ENCODE measurements at places on chromosomes 7 and 10.

- DNase-seq = no peak
Measured at GRCh38 chr10:50044941-50045664, 22.7 kb upstream of the WASHC2A start.

- peak; percentile 20 for DNase-seq
Measured at GRCh38 chr7:117873310-117874190, at the start of gene CTTNBP2. Gene CTTNBP2 (minus strand): TSS chr7:117873441. CDS start chr7:117873415, 26 bp downstream.

- DNase-seq = no peak
Measured at GRCh38 chr10:58486821-58487220, 25.9 kb upstream of the BICC1 start.

- DNase-seq = no peak
Measured at GRCh38 chr7:7799138-7799537, 80.7 kb upstream of the RPA3 start.

- no peak for DNase-seq
Measured at GRCh38 chr7:24587853-24588252, 14.6 kb downstream of the PALS2 start.

DNA sequence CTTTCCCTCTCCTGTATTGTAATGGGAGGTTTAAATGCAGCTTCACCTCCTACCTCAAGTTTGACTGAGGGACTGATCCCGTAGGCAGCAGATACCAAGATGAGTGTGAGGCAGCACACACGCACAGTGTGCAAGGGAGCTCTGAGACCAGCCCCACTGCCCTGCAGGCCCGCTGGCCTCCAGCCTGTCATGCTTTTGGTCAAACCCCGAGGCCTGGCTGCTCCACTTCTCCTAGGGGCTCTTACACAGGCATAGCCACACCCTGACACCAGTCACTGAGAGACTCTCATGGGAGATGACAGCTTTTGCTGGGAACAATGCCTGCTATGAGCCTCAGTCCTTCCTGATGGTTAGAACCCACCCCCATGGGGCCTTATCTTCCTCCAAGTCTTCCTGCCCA lies 27.6 kb downstream of the DRGX start:
- no peak for DNase-seq

DNA sequence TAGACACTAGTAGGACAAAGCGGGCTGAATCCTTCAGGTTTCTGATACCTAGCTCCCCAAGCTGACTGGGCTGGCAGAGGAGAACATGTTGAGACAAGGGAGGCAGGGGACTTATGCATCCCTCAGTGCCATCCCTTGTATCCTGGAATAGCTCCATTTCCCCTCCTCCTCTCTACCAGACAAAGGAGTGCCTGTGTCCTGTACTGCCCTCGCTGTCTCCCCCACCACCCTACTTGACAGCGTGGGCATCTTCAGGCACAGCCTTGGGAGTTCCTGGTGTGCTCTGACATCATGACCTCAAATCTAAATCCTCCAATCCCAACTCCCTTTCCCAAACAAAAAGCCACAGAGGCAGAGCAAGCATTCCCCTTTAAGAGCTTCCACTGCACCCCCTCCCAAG lies 9.0 kb downstream of the SFXN3 start:
- DNase-seq = no peak

- DNase-seq = no peak
Measured at GRCh38 chr7:79329464-79329863, 124.0 kb downstream of the MAGI2 start.

DNA sequence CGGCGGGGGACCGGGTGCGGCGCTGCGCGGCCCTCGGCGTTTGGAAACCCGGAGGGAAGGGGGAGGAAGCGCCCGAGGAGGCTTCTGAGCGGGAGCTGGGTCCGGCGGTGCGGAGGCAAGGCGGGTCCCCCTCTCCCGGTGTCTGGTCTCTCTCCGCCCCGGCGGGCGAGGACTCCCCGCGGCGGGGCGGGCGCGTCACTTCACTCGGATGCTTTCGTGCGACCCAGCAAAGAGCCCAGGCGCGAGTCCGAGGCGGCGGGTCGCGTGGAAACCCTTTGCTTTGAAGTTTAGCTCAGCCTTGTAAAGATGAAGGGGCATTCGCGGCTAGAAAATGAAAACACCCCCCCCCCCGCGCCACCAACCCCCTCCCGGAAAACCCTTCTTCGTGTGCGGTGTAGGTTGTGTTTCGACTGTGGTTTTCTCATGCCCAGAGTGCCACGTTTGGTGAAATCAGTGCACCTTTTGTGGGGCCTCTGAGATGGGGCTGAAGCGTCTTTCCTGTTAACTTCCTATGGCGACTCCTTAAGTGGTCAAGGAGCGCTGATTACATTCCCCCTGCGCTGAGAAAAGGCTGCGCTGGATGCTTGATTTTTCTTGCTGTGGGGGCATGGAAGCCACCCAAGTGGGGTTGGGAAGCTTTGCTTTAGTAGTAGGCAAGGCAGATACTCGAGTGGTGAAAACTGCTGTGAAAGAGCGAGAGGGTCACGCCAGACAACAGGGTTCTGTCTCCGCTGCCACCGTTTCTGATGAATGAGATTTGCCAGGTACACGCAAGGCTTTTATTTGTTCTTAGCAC lies 876 bp downstream of the GNAI1 start:
- DNase-seq = no peak

- DNase-seq = no peak
Measured at GRCh38 chr10:48241332-48241731, 33.2 kb downstream of the FRMPD2 start.

DNA sequence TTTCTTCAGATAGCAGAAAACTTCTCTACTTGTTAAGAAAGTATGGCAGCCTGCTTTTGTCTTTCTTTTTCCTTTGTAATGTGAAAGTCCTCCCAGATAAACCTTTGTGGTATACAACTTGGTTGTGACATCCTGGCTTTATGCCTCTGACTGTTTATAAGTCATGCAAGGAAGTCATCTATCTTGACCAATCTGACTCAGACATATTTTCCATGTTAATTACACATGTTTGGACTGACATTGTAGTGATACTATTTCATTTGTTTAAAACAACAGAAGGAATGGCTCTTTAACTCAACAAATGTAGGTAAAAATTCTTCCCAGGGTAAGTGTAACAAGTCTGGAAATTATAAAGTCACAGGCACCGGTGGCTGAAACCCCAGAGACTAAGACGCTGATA lies 341.6 kb upstream of the MEOX2 start:
- DNase-seq = peak; percentile 84

- DNase-seq = no peak
Measured at GRCh38 chr10:63553473-63553872, 32.3 kb downstream of the REEP3 start.

GRCh38 chr7:4468320-4469102 lies 213.6 kb upstream of the FOXK1 start:
- no peak for DNase-seq

GRCh38 chr10:89032141-89032891 lies 41.7 kb downstream of the FAS start:
- DNase-seq = peak; percentile 51

DNA sequence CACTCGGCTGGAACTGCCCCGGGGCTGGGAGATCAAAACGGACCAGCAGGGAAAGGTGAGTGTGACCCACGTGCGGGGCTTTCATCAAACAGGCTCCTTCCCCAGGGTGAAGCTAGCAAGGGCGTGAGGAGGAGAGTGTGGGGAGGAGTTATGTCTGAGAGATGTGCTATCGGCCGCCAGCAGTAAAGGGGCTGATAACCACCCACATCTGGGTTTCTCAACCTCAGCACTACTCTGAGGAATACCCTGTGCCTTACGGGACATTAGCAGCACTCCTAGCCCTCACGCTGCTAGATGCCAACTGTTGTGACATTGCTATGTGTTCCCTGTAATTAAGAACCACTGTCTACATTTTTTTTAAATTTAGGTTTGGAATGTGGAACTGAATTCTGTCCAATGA lies 113.9 kb upstream of the STK17A start:
- no peak for DNase-seq

GRCh38 chr10:112367516-112367915 lies 6.4 kb upstream of the ACSL5 start:
- no peak for DNase-seq

DNA sequence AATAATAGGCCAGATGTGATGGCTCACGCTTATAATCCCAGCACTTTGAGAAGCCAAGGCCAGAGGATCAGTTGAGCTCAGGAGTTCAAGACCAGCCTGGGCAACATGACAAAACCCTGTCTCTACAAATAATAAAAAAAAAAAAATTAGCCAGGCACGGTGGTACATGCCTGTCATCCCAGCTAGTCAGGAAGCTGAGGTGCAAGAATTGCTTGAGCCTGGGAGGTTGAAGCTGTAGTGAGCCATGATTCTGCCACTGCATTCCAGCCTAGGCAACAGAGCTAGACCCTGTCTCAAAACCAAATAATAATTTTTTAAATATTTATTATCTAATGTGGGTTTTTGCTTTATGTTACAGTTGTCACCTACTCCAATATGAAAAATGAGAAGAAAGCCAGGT lies 178.9 kb downstream of the ADK start:
- DNase-seq = no peak

DNA sequence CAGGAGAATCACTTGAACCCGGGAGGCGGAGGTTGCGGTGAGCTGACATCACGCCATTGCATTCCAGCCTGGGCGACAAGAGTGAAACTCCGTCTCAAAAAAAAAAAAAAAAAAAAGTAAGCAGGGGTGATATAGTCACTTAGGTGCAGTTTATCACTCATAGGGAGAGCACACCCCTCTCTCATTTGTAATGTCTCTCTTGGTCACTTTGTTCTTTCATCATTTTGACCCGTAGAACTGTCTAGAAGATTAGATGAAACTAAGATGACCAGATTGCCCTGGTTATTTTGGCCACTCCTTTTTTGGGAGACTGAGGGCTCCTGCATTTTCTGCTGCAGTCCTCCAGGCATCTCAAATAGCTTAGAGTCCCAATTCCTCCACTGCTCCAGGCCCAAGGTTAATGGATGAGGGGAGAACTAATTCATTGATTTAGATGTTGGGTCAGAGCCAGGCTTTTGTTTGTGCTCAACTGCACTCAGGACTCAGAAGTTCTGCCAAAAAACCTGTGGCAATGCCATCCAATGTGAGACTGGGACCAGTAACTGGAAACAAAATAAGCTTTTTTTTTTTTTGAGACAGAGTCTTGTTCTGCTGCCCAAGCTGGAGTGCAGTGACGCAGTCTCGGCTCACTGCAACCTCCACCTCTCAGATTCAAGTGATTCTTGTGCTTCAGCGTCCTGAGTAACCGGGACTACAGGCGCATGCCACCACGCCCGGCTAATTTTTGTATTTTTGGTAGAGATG lies 50.0 kb upstream of the CAMK1D start:
- no peak for DNase-seq

DNA sequence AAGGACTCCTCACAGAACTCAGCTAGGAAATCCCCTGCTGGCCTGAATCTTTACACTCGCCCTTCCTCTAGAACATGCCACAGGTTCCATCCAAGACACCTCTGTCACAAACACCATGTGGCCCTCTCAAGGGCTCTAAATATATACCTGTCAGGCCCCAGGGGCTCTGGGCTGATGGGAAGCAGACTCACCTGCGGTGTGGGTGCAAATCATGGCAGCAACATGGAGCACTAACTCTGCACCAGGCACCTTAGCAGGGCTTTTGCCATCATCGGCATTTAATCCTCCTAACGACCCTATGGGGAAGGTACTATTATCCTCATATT lies 17.3 kb downstream of the SH3PXD2A start:
- no peak for DNase-seq

- DNase-seq = no peak
Measured at GRCh38 chr7:127912901-127913300, 118.3 kb downstream of the LRRC4 start.

GRCh38 chr7:22546769-22547168 lies 46.8 kb upstream of the STEAP1B start:
- DNase-seq = no peak

DNA sequence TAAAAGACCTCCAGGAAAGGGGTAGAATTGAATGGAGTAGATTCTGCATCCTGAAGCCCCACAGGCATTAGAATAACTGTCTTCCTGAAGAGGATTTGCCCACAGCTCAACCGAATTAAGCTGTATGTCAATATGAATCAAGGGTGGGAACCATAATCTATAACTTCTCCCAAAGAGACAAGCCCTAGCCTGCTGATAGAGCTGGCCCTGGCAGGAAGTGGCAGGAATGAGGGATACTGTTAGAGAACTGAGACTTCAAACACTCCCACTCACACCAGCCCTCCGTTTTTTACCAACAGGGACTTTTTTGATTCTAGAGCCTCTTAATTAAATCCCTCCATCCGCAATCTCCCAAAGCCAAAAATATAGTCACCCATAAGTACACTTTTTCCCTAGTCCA lies 12.2 kb upstream of the DUSP5 start:
- no peak for DNase-seq

GRCh38 chr10:24953675-24954074 lies 1.3 kb upstream of the PRTFDC1 start:
- no peak for DNase-seq

- no peak for DNase-seq
Measured at GRCh38 chr7:2894118-2894940, 50.2 kb upstream of the GNA12 start.

GRCh38 chr7:3893151-3893788 lies 592.2 kb downstream of the SDK1 start:
- DNase-seq = no peak

- peak; percentile 64 for DNase-seq
Measured at GRCh38 chr7:95180-95862, 97.0 kb upstream of the FAM20C start.

DNA sequence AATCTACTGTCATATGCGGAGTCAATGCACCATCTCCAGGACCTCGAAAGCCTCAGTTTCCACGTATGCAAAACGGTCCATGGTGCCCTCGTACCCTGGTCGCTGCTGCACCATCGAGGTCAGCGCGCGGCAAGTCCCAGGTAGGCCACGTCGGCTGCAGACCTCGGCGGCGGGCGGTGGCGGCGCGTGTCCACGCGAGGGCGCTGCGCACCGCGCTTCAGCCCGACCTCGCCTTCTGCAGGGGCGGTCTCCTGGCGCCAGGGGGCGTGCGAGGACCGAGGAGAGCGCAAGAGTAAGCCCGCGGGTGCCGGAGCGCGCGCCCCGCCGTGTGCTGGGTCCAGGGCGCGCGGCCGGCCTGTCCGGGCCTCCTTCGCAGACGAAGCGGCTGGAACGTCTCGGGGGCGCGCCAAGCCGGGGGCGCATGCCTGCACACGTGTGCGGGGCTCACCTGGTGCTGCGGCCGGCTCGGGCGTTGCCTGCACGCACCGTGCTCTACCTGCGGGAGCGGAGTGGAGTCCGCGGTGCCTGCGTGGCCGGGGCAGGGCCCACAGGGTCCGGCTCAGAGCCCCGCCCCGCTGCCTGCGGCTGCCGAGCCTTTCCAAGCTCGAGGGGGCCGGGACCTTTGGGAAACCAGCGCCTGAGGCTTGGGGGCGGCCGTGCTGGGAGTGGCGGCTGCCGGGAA lies 54.0 kb downstream of the GLRX3 start:
- peak; percentile 71 for DNase-seq

- peak; percentile 9 for DNase-seq
Measured at GRCh38 chr7:86904949-86905834, 154.3 kb downstream of the ELAPOR2 start.

GRCh38 chr10:110459600-110459999 lies 38.1 kb upstream of the DUSP5 start:
- DNase-seq = no peak

DNA sequence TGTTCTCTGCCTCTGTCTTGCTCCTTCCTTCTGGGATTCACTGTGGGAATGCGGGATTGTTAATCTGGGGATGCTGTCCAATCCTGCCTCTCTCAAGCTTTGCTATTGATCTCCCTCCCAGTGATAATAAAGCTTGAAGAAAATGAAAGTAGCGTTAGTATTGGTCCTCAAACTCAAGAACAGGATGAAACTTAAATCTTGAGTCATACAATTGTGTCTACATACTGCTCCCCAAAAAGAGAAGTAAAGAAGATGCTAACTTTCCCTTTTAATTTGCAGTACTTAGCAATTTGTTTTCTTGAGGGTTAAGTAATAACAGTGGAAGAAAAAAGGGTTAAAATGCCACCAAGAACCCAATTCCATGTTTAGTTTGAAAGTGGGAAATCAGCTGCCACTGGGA lies 13.6 kb downstream of the CFTR start:
- no peak for DNase-seq

GRCh38 chr7:86788948-86789347 lies 145.2 kb downstream of the GRM3 start:
- DNase-seq = no peak

Data from stromal cell of bone marrow (primary cell).